ENCODE measurements at places on chromosomes 11 and 22.

DNA sequence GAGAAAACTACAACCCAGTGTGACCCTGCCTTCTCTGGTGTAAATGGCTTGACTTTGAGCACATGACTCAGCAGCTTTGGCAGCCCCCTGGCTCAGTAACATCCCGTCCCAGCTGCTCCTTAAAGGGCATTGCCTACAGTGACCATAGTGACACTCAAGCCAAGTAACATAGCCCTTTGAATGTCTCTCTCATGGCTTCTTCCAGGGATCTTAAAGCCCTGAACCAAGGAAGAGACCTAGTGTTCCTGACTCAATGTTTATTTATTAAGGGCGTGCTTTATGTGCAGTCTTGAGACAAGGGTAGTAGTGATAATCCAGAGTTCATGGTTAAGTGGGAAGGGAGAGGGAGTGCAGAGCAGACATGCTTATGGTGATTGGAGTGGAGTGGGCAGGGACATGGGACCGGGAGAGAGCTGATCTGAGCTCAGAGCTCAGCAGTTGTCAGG, 125.7 kb downstream of the PARVA start:
- no peak for DNase-seq

GRCh38 chr11:64391839-64392238, 32.9 kb downstream of the RPS6KA4 start:
- no peak for DNase-seq

- DNase-seq = no peak
Observed at GRCh38 chr11:123564221-123564620, 90.2 kb downstream of the SCN3B start.

DNA sequence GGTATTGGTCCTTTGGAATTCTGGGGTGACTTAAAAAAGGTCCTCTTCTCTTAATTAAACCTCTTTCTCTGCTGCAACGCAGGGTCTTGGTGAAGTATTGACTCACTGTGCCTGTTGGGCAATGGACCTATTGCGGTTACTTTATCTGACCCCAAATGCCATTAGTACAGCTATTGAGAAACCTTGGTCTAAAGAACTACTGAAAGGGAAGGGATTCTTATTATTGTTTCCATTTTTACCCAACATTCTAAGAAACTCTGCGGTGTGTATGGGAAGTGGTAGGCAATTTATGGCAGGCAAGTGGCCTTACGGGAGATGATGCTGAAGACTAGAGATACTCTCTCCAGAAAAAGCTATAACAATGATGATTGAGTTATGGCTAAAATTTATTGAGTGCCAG, 12.5 kb downstream of the SLC6A5 start:
- no peak for DNase-seq

DNA sequence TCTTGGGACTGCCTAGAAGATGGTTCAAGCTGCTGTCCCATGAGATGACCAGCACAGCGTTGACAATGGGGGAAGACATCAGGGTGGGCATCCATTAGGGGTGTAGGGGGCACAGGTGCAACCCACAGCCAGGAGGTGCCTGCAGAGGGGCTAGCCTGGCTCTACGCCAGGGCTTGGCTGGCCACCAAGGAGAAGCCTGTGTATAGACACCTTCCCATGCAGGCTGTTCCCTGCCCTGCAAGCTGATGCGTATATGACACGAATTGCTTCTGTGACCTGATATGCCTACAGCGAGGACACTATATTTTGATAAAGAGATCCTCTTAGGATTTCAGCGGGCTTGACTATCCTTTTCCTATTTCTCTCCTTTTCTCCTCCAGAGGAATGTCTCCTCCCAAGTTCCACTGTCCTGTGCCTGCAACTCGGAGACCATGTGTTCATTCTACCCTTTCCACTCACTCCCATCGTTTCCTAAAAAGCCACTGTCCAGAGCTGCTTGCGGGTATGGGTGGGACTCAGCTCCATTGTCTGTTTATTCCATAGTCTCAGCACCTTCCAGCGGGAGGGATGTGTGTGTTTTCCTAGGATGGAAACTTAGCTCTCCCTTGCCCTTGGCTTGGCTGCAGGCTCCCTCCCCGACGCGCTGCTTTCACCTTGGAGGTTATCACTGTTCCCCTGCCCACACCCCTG, 56.1 kb downstream of the ST14 start:
- no peak for DNase-seq
